ENCODE measurements at places on chromosomes 2 and 18.

DNA sequence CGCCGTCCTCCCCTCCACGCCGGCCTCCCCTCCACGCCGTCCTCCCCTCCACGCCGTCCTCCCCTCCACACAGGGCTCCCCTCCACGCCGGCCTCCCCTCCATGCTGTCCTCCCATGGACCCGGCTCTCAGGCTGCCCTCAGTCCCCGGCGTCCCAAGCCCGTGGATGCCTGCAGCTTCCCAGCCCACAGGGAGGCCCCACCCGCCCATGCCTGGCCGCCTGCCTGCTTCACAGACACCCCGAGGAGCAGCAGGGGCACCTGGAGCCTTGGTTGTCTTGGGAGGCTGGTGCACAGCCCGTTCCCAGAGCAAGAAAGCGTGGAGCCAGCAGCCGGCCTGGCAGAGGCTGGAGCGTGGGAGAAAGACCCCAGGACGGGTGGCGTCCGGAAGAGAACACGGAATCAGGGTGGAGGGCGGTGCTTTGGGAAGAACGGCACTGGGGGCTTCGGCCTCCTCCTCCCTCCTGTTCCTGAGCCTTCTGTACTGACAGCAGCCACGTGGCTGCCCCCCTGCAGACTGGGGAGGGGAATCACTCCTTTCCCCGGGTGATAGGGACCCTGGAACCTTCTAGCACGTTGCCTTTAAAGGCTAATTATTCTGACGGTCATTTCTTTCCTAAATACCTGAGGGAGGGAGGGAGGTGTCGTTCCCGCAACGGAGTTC, 26.2 kb upstream of the KCNG2 start:
- DNase-seq: no peak

- DNase-seq: no peak
Observed at GRCh38 chr2:228669690-228670089, 488.2 kb upstream of the SPHKAP start.

DNA sequence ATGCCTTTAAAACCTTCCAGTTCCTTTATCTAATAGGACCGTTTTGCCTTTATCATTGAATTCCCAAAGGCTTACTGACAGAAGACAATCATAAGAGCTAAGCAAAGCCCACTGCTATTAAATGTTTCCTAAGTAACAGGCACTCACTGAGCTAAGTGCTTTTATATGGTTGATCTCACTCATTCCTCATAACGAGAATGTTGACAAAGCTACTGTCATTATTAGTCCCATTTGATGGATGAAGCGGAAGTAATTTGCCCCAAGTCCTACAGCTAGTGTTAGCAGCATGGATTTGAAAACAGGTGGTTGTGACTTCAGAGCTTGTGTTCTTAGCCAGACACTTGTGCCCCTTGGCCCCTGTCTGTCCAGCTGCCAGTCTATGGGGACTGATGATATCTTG, 134.8 kb upstream of the SERPINE2 start:
- no peak for DNase-seq

GRCh38 chr2:98445177-98445682, 572 bp downstream of the INPP4A start:
- DNase-seq: peak; percentile 51

DNA sequence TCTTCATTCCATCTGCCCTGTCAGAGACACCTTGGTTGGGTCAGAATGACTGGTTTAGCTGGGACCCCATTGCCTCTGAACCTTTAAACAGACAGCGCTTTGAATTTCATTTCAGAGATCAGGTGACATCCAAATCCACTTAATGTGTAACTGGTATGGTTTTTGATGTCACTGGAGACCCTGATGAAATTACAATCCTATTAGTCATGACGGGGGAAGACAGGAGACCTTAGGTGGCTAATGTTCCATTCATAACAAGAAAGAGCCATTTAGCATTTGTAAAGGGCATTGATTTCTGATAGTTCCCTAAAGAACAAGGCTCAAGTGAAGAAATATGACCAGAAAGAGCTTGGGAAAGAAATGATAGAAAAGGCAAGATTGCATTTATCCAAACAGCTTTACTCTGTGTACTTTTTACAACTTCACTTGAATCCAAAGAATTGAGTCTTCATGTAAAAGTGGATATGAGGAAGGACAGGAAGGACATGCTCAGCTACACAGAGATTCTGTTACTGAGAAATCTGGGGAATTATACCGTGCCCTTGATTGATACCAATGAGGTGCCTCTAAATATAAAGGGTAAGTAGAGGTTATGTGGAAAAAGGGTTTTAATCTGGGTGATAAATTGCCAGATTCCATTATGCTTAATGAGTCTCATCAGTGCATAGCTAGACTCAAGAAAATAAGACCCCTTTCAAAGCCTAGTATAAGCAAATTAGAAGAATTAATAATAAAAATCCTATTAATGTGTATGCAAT, 198.2 kb downstream of the NCKAP5 start:
- no peak for DNase-seq

GRCh38 chr18:13473751-13474150, 252.6 kb downstream of the FAM210A start:
- DNase-seq: no peak

DNA sequence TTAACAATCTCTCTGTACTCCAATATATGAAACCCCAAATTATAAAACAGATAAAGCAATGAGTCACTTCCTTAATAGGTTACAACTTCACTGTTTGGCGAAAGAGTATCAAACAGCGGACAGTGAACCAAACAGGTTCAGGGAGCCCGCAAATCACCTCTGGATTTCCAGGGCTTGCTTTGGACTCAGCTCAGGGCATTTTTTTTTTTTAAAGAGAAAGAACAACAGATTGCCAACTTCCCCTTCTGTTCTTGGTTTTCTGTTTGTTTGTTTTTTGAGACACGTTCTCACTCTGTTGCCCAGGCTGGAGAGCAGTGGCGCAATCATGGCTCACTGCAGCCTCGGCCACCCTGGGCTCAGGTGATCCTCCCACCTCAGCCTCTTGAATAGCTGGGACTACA, 52.7 kb downstream of the ABCB11 start:
- DNase-seq: no peak

DNA sequence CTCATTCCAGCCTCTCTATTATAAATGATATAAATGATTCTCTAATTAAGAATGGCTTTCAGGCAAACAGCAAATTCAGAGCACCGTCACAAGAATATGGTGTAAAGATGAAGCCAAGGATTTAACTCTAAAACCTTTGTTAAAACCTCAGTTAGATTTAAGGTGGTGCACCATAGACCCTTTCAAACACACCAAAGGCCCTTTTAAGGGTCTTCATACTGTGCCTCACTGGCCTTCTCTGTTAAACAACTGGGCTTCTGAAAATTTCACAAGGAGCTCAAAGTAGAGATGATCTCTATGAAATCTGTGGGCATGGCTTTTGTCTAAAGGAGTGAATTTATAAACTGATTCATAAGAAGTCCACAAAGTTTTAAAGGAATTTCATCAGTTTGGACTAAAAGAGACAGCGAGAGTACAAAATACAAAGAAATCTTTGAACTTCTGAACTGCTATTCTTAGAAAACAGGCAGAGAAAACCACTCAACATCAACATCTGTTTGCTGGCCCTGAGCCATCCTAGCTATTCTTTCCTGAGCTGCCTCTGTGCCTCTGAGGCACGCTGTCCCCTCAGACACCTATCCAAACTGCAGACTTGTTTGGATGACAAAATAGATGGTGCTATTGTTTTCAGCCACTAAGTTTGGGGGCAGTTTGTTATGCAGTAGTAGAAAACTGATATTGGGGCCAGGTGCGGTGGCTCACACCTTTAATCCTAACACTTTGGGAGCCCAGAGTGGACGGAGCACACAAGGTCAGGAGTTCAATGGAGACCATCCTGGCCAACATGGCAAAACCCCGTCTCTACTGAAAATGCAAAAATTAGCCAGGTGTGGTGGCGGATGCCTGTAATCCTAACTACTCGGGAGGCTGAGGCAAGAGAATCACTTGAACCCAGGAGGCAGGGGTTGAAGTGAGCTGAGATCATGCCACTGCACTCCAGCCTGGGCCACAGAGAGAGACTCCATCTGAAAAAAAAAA, 72.9 kb upstream of the MYCN start:
- no peak for DNase-seq

DNA sequence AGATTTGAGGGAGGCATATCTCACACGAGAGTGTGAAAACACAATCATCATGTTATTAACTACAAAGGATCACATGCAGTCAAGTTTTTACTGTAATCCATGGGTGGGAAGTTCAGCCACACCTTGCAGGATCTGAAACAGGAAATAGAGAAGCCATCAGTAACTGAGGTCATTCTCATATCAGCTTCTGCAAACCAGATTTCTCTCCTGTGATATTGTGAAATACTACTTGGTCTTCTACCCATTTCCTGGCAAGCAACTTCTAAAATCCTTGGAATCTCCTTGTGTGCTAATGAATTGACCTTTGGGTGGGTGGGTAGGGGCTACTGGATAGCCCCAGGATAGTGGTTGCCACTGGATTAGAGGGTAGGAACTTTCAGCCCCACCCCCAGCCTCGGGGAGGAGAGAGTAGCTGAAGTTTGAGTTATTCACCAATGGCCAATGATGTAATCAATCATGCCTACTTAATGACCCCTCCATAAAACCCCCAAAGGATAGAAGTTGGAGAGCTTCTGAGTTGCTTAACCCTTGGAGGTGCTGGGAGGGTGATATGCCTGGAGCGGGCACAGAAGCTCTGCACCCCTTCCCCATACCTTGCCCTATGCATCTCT, 25.6 kb upstream of the TGIF1 start:
- DNase-seq: no peak

- no peak for DNase-seq
Observed at GRCh38 chr18:4636967-4637366, 181.9 kb upstream of the DLGAP1 start.

GRCh38 chr2:229996320-229996719, 72.4 kb downstream of the SLC16A14 start:
- DNase-seq: no peak

GRCh38 chr2:102975996-102976975, 214.5 kb downstream of the TMEM182 start:
- no peak for DNase-seq

DNA sequence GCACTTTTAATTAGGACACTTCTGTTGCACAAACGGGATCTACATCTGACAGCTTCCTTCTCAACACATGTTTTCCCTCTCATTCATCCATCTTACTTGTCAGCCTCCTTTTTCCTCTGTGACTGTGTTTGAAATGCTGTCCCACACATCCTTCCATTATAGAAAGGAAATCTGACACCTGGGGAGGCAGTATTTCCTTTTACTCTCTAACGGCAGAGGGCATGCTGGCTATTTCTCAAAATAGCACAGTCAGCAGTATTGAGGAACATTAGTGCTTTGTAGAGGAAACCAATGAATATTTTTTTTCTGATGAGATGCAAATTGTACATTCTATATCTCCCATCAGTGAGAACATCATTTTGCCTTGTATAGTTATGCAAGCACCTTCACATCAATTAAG, 668.7 kb downstream of the SLC4A3 start:
- DNase-seq: no peak

DNA sequence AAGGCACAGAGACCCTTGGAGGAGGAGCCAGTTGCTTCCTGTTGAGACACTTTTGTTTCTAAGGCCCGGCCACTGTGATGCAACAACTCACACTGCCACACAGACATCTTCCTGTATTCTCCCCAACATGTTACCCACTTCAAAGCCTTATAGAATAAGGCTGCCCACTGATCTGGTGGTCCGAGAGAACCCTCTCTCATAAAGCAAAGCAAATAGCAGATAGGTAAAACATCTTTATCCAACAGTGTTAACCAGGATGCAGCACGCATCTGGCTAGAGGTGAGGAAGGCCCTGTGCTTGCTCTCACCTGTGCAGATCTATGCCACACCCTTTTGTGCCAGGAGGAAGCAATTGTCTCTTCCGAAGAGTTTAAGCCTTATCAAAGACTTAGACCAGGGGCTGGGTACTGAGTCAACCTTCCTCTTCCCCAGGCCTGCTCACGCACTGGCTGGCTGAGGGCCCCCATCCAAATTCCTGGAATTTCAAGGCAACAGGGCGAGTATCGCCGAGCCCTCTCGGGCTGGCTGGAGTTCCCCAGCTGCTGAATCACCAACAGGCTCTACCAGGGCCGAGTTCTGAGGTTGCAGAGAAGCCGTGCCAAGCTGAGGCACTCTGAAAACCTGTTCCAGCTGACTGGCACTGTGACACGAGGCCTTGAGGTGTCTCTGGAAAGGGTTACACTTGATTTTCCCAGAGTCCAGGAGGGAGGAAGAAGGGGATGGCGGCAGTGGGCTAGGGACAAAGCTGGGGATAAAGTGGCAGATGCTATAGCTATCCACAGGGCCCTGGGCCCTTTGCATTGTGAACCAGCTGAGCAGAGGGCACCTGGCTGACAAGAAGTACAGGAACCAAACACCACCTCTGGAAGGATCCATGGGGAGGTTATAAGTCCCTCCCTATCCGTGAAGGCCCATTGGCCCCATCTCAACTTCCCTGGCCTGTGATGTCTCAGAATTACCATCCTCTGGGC, 29.3 kb downstream of the TGFA start:
- no peak for DNase-seq

DNA sequence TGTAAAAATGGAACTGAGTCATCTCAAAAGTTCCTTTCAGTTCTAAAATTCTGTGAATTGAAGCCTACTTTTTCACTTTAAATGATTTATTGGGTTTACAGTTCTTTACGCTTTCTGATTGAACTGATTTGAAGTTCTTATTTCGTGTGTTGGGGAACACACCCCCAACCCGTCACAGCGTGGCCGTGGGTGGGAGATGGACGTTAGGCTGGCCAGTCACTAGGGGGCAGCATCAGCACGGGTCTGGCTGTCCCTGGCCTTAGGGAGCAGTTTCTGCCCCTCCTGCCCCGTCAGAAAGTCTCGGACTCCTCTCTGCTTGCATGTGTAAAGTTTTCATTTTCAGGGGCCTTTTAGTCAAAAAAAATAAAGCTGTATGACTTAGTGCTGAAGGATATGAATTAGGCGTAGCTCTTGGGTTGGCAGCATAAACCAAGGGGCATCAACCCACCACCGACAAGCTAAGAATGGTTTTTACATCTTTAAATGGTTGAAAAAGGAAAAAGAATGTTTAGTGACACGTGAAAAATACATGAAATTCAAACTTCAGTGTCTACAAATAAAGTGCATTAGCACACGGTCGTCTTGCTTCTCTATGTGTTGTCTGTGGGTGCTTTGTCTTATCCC, 63.4 kb downstream of the ZCCHC2 start:
- peak; percentile 64 for DNase-seq

DNA sequence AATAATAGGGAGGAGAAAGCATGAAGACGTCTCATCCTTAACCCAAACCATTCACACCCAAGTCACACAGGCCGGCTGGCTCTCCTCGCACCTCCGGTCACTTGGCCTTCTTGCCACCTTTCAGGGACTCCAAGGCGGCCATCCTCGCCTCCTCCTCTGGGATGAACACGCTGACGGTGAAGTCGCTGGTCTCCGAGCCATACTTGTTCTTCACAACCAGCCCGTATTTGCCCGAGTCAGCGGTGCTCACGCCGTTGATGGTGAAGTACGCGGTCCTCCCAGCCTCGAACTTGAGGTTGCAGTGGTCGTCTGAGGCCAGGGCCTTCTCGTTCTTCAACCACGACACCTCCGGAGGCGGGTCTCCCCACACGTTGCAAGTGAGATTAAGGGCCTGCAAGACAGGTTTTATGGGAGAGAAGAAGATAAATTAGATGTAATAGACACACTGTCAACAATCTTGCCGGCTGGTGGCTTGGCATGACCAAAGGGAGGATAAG, 54.3 kb upstream of the LPIN2 start:
- no peak for DNase-seq

GRCh38 chr2:99662761-99663341, 173.0 kb upstream of the REV1 start:
- DNase-seq: peak; percentile 61
